Sigmoid colon (tissue), 7 donors: ENCODE measurements at places on chromosomes 2 and 18.

GRCh38 chr2:49222975-49223528 lies 68.7 kb upstream of the FSHR start:
- DNase-seq = no peak

DNA sequence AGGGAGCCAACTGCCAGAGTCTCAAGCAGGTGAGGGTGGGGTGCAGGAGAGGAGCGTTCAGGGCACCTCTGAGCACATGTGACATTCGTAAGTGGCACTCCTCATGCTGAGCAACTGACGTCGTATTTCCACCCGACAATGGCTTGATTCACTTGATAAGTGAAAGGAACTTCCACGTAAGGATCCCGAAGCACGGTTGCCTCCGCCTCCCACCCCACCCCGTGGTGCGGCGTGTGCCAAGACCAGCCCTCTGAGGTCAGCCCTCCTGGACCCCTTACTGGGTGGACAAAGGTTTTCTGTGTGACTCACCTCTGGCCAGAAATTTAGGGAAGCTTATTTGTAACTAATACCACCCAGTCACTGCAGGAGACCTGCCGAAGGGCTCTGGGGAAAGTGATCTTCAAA lies 59.9 kb downstream of the AGAP1 start:
- DNase-seq = no peak

- DNase-seq = no peak
These were observed 61.0 kb upstream of the TAF1B start for GRCh38 chr2:9782197-9782719.

GRCh38 chr2:191836853-191837769 lies 9.8 kb downstream of the CAVIN2 start:
- no peak for DNase-seq

- no peak for DNase-seq
These were observed 1.7 kb downstream of the SCN2A start for GRCh38 chr2:165240916-165241315.

DNA sequence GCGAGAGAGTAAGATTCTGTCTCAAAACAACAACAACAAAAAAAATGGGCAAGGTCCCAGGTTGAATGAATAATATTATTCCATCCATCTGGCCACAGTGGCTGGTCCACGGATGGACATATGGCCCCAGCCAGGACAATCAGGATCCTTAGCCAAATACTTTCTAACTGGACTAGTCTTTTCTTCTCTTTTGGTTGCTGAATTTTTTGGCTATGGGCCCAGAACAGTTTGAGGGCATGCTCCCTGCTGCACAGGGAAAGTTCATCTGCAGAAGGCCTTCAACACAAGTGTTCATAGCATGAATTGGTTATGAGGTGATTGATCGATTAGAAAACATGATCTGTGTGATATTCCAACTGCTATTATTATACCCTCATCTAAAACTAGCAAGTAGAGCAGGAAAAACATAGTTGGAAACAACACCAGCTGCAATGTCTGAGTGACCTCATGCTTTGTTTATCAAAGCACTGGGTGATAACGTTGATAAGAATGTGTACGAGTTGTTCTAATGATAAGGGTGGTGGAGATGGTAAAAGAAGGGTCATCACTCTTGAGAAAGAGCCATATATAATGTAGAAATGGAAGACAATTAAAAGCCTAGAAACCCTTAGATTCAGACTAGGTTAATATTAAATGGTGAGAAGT lies 47.8 kb upstream of the RNF103 start:
- DNase-seq = no peak
